ENCODE measurements at places on chromosomes 12 and 14.

DNA sequence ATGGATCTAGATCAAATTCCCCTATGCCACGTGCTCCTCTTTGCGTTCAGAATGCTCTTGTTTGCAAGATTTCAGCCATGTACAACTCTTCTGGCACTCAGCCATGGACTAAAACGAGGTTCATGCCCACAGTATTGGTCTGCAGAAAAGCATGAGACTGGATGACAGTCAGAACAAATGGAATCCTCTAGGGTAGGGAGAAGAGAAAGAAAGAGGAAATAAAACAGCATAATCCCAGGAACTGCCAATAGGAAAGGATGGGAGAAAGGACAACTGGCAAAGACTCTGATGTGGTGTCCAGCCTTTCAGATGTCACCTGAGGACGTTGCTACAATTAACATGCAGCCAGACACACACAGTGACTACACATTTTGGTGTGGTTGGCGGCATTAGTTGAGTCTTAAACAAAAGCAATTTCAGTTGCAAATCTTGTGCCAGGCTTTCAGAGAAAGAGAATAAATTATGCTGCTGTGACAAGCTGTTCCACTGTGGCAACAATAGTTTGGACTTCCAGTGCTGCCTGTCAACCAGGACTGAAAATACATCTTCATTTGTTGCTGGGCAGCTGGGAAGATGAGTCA is 338.0 kb downstream of the RGS6 start:
- no peak for DNase-seq

GRCh38 chr12:86170051-86170450 is 86.1 kb downstream of the MGAT4C start:
- no peak for DNase-seq

GRCh38 chr12:4086481-4086880 is 187.1 kb upstream of the CCND2 start:
- no peak for DNase-seq

- DNase-seq = no peak
Observed at GRCh38 chr12:109178532-109178931, 62.1 kb downstream of the ACACB start.

- peak; percentile 76 for DNase-seq
Observed at GRCh38 chr12:112096667-112097066, 11.9 kb downstream of the NAA25 start.

DNA sequence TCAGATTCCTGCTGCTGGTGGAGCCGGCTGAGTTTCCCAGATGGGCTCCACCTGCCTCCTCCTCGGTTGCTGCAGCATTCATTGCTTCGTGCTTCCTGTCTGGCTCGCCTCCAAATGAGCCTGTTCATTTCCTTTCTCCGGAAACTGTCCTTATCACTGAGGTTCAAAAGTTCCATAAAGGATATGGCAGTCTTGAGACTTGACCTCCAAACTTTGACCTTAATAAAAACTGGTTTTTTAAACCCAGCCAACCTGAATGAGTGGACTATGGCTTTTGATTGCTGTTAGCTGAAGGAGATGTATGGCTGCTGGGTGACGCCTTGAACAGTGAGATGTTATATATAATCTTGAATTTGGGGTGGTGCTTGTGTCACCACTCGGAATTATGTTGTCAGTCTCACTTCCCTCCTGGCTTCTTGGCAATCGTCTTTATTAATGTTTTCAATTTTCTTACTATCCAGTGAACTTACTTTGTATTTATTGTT is 62.7 kb downstream of the RASSF3 start:
- DNase-seq = peak; percentile 61

GRCh38 chr14:31362746-31363145 is 57.6 kb downstream of the HEATR5A start:
- no peak for DNase-seq

GRCh38 chr12:27133022-27133590 is 50.7 kb upstream of the C12orf71 start:
- no peak for DNase-seq

GRCh38 chr14:91482263-91483013 is 27.7 kb downstream of the PPP4R3A start:
- DNase-seq = peak; percentile 4

GRCh38 chr14:53569446-53569845 is 387.2 kb downstream of the BMP4 start:
- DNase-seq = no peak

DNA sequence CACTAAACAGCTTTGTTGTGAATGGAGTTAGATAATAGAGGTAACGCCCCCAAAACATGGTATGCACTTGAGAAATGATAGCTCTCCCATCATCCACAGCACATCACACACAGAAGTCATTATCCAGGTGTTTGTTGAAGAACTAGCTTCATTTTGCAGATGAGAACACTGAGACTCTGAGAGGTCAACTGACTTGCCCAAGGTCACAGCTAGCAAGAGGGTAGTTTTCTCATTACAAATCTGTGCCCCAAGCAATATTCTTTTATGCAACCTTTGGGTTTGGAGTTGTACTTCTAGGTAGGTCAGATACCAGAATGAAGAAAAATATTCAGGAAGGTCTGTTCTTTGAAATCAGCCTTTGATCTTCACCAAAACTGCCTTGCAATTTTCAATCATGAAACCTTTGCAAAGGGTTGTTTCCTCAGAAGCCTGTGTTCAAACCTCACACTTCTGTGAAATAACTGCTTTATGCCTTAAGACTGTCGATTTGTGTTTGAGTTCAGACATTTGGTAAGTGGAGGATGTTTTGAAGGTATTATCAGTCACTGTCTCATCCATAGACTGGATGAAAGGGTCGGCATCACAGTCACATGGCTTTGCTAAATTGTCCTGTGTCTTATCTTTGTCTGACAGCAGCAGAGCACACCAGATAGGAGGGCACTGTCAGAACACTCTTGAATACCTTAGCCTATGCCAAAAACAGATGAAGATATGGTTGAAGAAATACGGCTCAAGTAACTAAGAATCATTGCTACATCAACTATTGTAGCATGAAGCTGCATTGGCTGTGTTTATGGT is 233.2 kb upstream of the BTG1 start:
- no peak for DNase-seq

DNA sequence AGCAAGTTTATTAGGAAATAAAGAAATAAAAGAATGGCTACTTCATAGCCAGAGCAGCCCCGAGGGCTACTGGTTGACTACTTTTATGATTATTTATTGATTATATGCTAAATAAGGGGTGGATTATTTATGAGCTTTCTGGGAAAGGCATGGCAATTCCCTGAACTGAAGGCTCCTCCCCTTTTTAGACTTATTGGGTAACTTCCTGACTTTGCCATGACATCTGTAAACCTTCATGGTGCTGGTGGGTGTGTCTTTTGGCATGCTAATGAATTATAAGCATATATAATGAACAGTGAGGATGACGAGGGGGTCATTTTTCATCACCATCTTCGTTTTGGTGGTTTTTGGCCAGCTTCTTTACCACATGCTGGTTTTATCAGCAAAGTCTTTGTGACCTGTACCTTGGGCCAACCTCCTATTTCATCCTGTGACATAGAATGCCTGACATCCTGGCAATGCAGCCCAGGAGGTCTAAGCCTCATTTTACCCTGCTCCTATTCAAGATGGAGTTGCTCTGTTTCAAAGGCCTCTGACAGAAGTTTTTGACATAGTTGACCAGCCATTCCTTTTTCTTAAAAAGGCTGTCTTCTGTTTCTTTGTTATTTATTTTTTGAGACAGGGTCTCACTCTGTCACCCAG is 11.1 kb upstream of the PTGES3 start:
- no peak for DNase-seq

- no peak for DNase-seq
Observed at GRCh38 chr14:35987731-35988130, 161.6 kb downstream of the BRMS1L start.

DNA sequence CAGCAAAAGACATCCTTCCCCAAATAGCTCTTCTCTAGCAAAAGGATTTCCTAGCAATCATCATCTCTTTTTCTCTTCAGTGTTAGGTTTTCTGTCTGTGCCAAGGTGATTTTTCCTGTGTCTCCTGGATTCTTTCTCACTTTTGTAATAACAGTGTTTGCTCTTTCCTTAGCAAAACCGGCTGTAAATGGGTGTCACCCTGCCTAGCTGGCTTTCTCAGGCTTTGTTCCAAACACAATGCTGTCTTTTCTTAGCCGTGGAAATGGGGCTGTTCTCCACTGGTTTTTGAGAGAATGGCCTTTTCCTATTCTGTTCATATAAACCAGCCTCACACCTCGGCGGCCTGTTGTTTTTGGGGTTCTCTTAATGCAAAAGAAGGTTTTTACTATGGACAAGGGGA is 21.9 kb downstream of the JDP2 start:
- DNase-seq = no peak

DNA sequence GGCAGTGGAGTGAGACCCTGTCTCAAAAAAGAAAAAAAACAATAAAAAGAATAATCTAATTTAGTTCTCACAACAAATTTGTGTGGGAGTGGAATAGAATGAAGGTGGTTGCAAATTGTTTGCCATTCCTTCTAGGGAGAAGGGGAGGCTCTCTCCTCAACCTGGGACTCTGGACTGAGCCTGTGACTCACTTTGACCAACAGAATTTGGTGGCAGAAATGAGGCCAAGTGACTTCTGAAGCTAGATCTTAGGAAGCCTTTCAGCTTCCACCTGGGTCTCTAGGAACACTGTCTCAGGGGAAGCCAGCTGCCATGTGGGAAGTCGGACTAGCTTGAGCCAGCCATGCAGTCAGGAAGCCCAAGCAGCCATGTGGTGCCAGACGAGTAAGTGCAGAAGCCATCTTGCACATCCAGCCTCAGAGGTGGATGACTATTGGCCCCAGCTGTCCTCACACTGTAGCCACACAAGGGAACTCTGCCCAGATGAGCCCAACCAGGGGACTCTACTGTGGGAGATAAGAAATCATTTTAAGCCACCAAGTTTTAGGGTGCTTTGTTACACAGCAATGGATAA is 14.4 kb downstream of the ALDH2 start:
- no peak for DNase-seq

GRCh38 chr12:92002195-92002649 is 143.4 kb downstream of the BTG1 start:
- peak; percentile 34 for DNase-seq

DNA sequence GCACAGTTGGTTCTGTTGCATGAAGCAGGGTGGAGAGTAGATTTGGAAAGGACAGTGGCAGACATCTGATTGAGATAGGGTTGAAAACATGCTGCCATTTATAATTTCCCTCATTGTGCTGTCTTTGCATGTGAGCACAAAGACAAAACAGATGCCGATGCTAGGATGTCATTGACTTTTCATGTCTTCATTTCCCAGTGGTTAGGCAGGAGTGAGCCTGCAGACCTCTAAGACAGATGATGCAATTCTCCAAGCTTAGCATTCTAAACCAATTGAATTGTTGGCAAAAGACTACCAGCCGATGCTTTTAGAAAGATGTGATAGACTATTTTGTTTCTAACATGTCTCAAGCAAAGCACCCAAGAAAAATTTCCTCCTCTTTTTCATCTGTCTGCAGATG is 37.1 kb upstream of the PELI2 start:
- peak; percentile 52 for DNase-seq

DNA sequence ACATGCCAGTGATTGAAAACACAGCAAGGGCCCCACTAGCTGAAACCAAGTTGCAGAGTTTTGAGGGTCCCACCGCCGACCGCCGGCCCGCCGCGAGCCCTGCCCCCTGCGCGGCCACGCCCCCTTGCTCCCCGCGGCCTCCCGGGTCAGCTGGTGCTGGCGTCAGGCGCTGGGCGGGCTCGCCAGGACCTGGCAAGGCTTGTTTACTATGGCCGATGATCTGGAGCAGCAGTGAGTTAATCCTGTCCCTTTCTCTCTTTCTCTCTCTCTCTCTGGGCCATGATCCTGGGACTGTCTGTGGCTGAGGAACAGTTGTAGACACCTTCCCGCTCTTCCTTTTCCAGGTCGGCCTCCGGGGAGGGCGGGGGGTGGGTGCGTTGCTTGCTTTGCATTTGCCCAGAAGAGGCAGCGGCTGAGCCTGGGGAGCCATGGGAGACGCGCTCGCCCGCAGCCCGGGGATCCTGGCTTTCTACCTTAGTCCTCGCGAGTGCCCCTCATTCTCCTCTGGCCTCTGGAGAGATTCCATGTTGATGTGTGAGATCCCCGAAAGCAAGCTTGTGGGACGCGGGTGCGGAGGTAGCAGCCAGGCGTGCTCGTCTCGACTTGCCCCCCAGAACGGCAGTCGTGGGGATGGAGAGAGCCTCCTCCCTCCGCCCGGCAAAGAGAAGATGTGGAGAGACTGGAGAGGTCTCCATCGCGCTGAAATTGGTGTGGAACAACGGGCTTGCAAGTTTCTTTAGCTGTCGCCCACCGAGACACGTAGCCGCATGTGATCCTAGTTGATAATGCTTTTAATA is at the start of gene ABHD4:
ABHD4 (plus strand) TSS at position 202 of the 797 bp plus-strand sequence; CDS start at position 209, 7 bp downstream.
- DNase-seq = peak; percentile 45

- DNase-seq = no peak
Observed at GRCh38 chr12:16568873-16569272, 37.1 kb downstream of the LMO3 start.

GRCh38 chr12:69644511-69644910 is 33.8 kb upstream of the LRRC10 start:
- no peak for DNase-seq

DNA sequence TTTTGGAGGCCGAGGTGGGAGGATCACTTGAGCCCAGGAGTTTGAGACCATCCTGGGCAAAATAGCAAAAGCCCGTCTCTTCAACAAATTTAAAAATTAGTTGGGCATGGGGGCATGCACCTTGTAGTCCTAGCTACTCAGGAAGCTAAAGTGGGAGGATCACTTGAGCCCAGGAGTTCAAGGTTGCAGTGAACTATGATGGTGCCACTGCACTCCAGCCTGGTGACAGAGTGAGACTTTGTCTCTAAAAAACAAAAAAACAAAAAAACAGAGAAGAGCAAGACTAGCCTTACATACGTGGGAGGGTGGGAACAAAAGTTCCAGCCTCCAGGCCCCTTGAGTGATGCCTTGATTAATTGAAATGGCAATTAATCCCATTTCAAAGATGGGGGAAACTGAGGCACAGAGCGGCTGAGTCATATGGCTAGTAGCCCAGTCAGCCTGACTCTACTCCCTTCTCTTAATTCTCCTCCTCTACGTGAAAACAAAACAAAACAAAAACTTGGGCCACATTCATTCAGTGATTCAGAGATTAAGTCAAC is 3.3 kb upstream of the FAM222A start:
- DNase-seq = no peak

GRCh38 chr12:101981868-101982267 is 79.9 kb downstream of the WASHC3 start:
- no peak for DNase-seq

GRCh38 chr14:53295985-53296582 is 143.0 kb upstream of the DDHD1 start:
- DNase-seq = peak; percentile 39

- DNase-seq = peak; percentile 68
Observed at GRCh38 chr14:96121660-96122395, 82.7 kb downstream of the C14orf132 start.

GRCh38 chr14:72401101-72401625 is 468.9 kb downstream of the RGS6 start:
- DNase-seq = no peak

- no peak for DNase-seq
Observed at GRCh38 chr14:100261621-100262020, 22.7 kb downstream of the YY1 start.

- DNase-seq = no peak
Observed at GRCh38 chr14:100155049-100155621, 4.3 kb downstream of the DEGS2 start.

GRCh38 chr12:2439332-2440100 is 355.3 kb upstream of the FKBP4 start:
- no peak for DNase-seq

- DNase-seq = no peak
Observed at GRCh38 chr12:67414011-67414715, 145.0 kb downstream of the CAND1 start.

- DNase-seq = peak; percentile 79
Observed at GRCh38 chr14:51014086-51014485, 69.8 kb upstream of the PYGL start.

- DNase-seq = no peak
Observed at GRCh38 chr12:120402217-120402616, 33.3 kb upstream of the MSI1 start.

- DNase-seq = no peak
Observed at GRCh38 chr12:32124637-32125036, 18.0 kb downstream of the BICD1 start.
